ENCODE measurements at places on chromosomes 6 and 20.

- DNase-seq = no peak
Observed at GRCh38 chr6:111427341-111428116, 55.5 kb downstream of the REV3L start.

GRCh38 chr6:31464252-31465184 lies 33.4 kb upstream of the MICB start:
- DNase-seq = no peak

- DNase-seq = no peak
Observed at GRCh38 chr6:3468585-3468984, 11.7 kb upstream of the SLC22A23 start.

GRCh38 chr20:19850198-19850533 lies 92.1 kb downstream of the RIN2 start:
- no peak for DNase-seq

GRCh38 chr6:133340557-133340956 lies 99.4 kb downstream of the EYA4 start:
- no peak for DNase-seq

DNA sequence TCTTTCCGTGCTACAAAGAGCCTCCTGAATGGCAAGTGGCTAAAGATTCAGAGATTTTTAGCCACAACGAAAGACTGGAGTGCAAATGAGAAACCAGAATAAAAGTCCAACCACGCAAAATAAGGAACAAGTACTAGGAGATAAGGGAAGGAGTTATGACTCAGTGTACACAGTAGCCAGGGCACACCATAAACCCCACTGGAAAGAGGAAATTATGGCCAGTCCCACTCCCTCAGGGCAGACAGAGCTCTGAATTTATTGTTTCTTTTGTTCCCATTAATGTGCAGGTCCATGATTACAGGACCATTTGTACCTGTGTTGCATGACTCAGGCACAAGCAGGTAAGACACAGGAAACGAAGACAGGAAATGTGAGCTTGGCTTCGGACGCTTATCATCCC lies 150.3 kb upstream of the PREP start:
- no peak for DNase-seq

DNA sequence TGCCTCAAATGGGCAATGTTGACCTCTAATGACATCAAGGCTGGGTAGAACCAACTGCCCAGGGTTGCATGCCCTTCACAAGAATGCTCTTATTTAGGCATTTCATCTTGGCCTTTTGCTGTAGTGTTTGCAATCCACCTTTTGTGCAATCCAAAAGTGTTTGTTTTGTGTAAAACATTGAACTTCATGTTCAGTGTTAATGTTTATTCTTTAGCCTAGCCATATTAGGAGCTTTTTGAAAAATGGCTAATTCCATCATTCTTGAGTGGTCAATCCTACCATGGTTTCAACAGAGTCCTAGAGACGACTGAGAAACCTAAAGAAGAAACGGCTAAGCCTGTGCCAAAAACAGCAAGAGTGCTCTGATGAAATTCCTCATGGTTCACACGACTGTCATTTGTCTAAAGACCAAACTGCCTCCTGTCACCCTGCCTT lies 279.6 kb upstream of the PRDM1 start:
- no peak for DNase-seq

GRCh38 chr6:143368426-143368825 lies 82.1 kb downstream of the ADAT2 start:
- no peak for DNase-seq

DNA sequence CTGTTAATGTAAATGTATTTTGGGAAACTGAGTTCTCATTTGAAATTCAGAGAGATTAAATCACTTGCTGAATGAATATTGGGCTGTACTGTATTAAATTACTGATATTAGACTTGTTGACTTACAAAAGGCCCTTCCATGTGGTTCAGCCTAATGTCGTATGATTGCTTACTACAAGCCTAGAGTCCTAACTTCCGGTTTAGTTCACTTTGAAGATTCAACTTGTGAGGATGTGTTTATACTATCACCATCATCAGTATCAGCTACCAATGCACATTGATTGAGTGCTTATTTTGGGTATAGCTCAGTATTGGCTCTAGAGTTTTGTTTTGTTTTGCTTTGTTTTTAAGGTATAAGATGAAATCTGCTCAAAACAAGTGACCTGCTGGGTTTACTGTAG lies 48.3 kb downstream of the FAM217A start:
- DNase-seq = no peak

- no peak for DNase-seq
Observed at GRCh38 chr20:48962976-48963771, 41.7 kb downstream of the ARFGEF2 start.

DNA sequence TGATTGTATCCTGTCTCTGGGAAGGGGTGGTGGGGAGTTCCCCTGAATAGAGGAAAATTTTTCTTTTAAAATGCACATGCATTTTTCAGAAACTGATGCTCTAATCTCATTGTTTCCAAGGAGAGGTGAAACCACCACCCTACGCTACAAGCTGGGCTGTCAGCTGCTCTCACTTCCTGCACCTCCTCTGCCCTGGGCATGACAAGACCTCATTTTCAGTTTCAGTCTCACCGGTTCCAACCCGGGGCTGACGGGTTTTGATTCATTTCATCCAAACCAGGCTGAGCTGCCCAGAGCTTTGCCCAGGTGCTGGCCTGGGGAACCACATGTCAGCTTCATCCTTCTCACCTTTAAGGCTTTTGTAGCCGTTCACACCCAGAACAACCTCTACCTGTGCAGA lies 99.7 kb downstream of the EYA2 start:
- no peak for DNase-seq

GRCh38 chr6:112202639-112203341 lies 51.6 kb downstream of the LAMA4 start:
- no peak for DNase-seq

GRCh38 chr6:125784365-125784764 lies 6.4 kb upstream of the NCOA7 start:
- no peak for DNase-seq

DNA sequence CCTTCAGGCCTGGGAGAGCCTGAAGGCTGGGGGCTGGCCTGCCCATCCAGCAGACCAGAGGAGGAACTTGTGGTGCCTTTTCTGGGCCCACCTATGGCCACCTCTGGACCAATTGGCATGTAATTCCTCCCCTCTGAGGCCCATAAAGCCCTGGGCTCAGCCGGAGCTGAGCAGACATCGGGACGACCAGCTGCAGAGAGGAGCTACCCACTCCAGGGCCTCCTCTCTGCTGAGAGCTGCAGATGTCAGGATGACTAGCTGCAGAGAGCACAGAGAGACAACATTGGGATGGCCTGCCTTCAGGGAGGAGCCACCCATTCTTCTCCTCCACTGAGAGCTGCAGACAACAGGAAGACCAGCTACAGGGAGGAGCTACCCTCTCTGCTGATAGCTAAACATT lies 370.1 kb downstream of the CD83 start:
- no peak for DNase-seq

DNA sequence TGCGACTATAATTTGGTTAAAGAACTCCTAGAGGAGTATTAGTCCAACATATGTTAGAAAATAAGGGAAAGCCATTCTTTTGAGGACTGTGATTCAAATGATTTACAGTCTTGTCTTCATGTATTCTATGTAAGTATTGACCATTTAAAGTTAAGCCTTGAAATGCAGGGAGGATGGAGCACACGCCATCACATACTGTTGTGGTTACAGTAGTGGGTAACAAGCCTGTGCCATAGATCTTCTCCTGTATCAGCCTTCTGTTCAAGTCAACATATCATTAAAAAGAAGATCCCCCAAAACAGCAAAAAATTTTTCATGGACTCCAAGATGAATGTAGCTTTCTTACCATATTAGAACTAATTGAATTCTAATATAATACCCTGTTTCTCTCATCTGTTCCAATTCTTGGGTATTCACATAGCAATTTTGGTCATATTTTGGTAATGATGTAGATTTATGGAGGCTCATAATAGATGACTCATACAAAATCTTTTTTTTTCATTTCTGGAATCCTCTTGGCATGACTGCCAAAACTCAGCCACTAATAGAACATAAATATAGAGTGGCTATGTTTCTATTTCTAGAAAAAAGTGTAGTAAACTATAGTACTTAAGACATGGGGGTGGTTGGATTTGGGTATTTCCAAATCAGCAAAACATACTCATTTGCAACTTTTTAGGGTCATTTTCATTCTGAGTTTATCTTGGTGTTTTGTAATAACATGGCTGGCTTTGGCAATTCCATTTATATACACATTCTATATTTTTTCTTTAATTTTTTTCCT lies 413.5 kb downstream of the BCKDHB start:
- no peak for DNase-seq

DNA sequence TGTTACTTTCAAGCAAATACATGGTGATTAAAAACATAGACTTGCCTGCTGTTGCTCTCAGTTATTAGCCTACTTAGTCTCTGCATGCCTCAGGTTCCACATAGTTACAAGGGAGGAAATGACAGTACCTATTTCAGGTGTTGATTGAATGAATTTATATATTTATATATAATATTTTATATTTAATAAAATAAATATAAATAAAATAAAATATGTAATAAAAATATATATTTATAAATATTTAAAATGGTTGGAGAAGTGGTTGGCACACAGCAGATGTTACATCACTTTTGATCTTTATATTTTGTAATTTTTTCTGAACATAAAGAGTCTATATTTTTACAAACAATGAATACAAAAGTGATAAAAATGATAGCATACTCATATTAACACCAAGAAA lies 716.0 kb upstream of the EYS start:
- no peak for DNase-seq

GRCh38 chr6:52976149-52976548 lies 18.9 kb downstream of the GSTA4 start:
- no peak for DNase-seq

DNA sequence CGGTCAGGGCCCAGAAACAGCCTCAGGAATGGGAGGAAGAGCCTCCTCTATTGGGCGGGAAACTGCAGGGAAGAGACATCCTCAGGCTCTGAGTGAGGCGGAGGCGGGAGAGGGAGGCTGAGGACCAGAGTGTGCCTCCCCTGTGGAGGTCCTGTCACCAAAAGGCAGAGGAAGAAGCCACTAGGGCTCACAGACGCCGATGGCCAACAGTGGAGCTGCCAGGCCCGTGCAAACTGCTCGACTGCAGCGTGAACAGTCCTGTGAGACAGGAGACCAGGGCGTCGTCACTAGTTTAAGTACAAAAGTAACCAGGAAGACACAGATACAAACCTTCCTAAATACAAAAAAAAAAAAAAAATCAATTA lies 82.7 kb downstream of the TAF4 start:
- no peak for DNase-seq

DNA sequence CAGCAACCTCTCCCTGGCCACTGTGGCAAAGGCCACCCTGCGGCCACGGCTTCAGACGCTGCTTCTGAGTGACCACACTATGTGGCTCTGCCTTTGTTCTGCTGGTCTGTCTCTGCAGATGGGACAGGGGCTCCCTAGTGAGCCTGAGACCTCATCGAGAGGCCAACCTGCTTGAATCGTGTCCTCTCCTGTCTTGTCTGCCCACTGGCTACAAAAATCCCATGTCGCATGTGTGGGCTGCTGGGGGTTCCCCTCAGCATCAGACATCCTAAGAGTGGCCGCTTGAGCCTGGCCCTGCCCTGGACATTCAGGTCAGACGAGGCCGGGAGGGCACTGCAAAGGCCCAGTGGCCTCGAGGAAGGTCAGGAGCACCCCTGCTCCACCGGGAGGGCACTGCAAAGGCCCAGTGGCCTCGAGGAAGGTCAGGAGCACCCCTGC lies 222.9 kb downstream of the DLL1 start:
- DNase-seq = peak; percentile 15

GRCh38 chr6:47130086-47130485 lies 88.0 kb upstream of the ADGRF1 start:
- no peak for DNase-seq
